Right atrium auricular region (tissue), 2 donors: ENCODE measurements at places on chromosomes 4 and X.
A peak's percentile ranks its signal among the peaks of the same experiment; 100 is the strongest.

GRCh38 chr4:38111717-38112116, 151.5 kb downstream of the PTTG2 start:
- no peaks in the 10 kb centered on the region for H3K4me1 ChIP-seq
- H3K36me3 ChIP-seq, result peaks cover 30% of the 10 kb centered on the region
- H3K4me3 ChIP-seq, result no peak overlapping the region

DNA sequence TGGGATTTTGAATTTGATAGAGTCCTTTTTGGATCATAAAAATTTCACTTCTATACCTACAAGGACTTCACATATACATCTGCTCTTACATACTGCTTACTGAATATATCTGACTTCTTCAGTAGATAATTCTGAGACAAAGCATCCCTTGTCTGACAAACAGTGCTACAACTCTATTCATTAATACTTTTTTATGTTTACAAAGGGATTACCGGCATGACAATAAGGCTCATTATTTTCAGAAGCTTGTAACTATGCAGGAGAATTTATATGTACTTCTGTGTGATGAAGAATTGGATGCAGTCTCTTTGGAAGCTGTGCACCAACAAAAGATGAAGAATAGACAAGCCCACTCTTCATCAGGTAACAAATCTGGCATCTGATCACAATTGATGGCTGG, 1070.3 kb downstream of the STIM2 start:
- DNase-seq, result no peak
- H3K4me1 ChIP-seq, result no peaks in the 10 kb centered on the region
- H3K4me3 ChIP-seq, result no peak overlapping the region
- H3K27ac ChIP-seq, result no peak overlapping the region

DNA sequence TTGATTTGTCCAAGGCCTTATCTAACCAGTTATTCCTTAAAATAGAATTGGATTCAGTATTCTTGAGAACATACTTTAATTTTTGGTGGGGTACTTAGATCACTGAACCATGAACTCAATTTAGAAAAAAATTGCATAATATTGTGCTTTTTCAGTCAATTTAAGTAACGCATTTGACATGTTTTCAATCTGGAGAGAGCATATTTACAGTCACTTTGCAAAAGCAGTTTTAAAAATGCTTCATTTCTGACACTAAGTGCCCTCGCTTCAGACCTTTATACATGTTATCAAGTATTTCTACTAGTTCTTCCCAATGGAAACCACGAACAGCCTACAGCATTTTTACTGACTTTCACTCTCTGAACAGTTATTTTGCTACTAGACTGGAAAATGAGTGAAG, 257.1 kb upstream of the NDST4 start:
- no peaks in the 10 kb centered on the region for H3K27me3 ChIP-seq
- no peaks in the 10 kb centered on the region for H3K4me1 ChIP-seq
- H3K36me3 ChIP-seq, result no peaks in the 10 kb centered on the region
- DNase-seq, result no peak
- H3K4me3 ChIP-seq, result no peak overlapping the region
- H3K27ac ChIP-seq, result no peak overlapping the region

DNA sequence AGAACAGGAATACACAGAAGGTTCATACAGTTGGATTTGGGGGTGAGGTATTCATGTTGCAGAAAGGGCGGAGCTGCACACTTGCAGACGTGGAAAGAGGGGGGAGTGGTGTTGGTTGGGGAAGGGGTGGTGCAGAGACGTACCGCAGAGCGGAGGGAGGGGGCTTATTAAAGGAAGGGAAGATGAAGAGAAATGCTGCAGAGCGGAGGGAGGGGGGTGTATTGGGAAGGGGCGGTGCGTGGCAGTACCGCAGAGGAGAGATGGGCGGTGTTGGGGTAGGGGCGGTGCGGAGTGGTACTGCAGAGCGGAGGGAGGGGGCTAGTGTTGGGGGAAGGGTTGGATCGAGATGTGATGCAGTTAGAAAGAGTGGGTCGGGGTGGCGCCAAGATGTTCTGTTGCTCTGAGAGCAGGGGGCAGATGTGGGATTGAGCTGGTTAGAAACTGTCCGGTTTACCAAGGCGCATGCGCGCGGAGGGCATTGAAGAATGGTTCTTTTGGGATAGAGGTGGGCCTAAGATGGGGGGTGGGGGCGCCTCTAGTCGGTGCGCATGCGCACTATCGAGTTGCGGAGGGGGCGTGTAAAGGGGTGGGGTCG, 900 bp downstream of the TRO start:
- no peak for DNase-seq
- no peak overlapping the region for H3K27ac ChIP-seq
- H3K4me3 ChIP-seq, result peak overlapping the region; percentile 50
- H3K4me1 ChIP-seq, result no peaks in the 10 kb centered on the region
- H3K27me3 ChIP-seq, result no peaks in the 10 kb centered on the region

DNA sequence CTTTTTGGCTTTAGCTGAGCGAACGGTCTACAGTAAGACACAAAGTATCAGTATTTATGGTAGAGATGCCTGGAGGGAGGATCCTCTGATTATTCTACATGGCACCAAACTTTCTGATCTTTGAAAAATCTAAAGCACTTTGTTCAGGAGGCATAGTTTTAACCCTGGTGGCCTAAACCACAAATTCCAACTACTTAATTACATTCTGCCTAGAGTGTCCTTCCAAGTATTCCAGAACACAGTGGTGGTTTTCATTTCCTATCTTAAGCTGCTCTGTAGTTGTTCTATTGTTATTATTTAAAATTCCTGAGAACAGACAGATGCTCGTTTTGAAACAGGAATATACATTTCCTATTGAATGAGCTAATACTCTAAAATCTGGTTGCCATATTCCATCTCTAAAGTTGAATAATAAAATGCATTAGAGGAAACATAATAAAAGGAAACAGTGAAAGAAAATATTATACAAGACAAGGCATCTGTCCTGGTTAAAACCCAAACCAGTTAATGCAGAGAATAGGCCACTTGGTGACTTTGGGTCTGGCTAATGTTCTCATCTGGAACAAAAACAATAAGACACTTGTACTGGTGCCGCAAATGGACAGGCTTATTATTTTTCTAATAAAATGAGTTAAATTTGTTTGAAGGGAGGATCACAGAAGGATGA, 657.4 kb downstream of the SPRY1 start:
- no peak overlapping the region for H3K4me3 ChIP-seq
- H3K27ac ChIP-seq, result no peak overlapping the region
- no peaks in the 10 kb centered on the region for H3K36me3 ChIP-seq

DNA sequence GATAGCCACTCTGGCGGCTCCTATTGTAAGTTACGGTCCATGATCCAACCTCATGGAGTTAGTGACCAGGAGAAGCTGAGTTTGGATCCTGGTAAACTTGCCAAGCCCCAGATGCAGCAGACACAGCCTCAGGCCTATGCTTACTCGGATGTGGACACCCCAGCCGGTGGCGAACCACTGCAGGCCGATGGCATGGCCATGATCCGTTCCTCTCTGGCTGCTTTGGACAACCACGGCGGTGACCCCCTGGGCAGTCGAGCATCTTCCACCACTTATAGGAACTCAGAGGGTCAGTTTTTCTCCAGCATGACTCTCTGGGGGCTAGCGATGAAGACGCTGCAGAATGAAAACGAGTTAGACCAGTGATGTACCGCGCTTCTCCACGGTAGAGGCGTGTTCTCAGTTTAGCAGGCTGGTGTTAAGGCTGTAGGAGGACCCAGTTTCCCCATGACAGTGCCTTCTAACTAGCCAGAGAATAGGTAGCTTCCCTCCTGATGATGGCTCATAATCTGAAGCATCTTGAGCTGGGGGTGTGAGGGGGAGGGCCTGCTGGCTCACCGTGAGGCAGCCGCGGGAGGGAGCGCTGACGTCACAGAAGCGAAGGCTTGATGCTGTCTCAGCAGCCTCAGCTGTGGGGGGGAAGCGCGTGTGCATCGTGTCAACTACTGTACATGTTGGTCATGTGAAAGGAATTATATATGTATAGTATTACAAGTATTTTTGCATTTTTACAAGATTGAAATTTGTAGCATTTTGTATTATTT, 31.1 kb downstream of the ZBTB49 start:
- H3K27me3 ChIP-seq, result no peaks in the 10 kb centered on the region
- peaks cover 40% of the 10 kb centered on the region for H3K36me3 ChIP-seq
- no peak for DNase-seq

DNA sequence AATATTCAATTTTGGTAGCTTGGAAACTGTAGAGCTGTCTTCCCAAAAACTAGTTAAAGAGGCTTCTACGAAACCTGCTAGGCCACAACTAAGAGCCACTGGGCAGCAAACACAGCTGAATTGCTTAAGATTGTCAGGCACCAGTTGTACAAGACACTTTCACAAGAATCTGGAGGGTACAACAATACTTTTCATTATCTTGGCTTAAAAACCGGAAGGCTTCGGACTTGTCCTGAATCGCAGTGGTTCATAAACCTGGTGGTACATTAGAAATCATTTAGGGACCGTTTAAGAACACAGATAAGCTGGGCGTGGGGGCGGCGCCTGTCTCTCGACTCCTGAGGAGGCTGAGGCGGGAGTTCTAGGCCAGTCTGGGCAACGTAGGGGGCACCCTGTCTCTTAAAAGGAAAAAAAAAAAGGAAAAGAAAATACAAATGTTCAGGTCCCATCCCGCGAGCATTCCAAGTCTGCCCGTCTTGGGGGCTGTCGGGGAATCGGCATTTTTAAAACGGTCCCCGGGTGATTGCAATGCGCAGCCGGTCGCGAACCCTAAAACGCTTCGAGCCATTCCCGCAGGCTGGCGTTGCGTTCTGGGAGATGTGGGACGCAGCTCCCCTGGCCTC, 763 bp downstream of the PYURF start:
- peak overlapping the region; percentile 69 for H3K4me3 ChIP-seq
- DNase-seq, result no peak
- peaks cover 26% of the 10 kb centered on the region for H3K4me1 ChIP-seq
- H3K27ac ChIP-seq, result peak overlapping the region; percentile 87
- H3K27me3 ChIP-seq, result no peaks in the 10 kb centered on the region

GRCh38 chr4:10095296-10095991, 21.2 kb downstream of the WDR1 start:
- H3K36me3 ChIP-seq, result peaks cover 89% of the 10 kb centered on the region
- no peak overlapping the region for H3K4me3 ChIP-seq
- DNase-seq, result no peak
- H3K27ac ChIP-seq, result peak overlapping the region; percentile 96

GRCh38 chrX:53305996-53306937, 24.9 kb upstream of the IQSEC2 start:
- no peaks in the 10 kb centered on the region for H3K4me1 ChIP-seq
- H3K36me3 ChIP-seq, result no peaks in the 10 kb centered on the region
- no peak overlapping the region for H3K27ac ChIP-seq
- no peak for DNase-seq
- H3K4me3 ChIP-seq, result no peak overlapping the region

DNA sequence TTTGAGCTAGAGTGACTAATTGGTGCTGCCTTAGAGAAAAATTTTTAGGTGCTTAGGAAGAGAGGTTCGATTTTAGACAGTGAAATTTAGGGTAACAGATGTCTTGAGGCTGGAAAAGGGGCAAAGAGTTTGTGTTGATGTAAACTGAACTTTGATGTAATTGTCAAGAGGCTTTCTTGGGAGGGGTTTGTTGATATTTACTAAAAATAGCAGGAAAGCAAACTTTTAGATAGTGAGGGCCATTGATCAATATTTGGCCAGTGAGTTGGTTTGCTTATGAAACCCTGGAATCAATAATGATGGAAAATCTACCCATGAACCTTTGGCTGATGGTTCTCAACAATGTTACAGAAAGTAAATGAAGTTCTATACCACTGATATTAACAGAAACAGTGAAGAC, 537.5 kb downstream of the KCNIP4 start:
- no peaks in the 10 kb centered on the region for H3K27me3 ChIP-seq
- H3K4me1 ChIP-seq, result no peaks in the 10 kb centered on the region
- no peak for DNase-seq

- no peak for DNase-seq
- H3K4me1 ChIP-seq, result no peaks in the 10 kb centered on the region
- H3K4me3 ChIP-seq, result no peak overlapping the region
- no peak overlapping the region for H3K27ac ChIP-seq
- no peaks in the 10 kb centered on the region for H3K36me3 ChIP-seq
- H3K27me3 ChIP-seq, result no peaks in the 10 kb centered on the region
These were observed 19.9 kb upstream of the CYBB start for GRCh38 chrX:37759878-37760418.

DNA sequence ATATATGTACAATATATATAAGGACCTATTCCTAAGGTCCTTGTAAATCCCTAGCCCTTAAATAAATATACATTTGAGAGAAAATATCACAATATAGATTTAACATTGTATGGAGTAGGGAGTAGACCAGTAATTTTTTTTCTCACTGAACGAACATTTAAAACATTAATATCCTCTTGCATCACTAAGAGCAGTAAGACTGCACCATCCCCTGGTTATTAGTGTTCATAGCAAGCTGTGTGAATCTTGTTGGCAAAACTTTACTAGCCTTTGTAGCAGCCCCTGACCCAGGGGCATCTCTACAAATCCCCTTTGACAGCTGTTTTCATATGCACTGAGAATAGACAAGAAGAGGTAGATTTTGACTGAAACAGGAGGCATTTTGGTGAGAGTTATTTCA, 146.5 kb downstream of the IL1RAPL2 start:
- H3K36me3 ChIP-seq, result no peaks in the 10 kb centered on the region
- H3K27ac ChIP-seq, result no peak overlapping the region
- DNase-seq, result no peak
- no peaks in the 10 kb centered on the region for H3K4me1 ChIP-seq
- no peak overlapping the region for H3K4me3 ChIP-seq

- no peaks in the 10 kb centered on the region for H3K4me1 ChIP-seq
- H3K27me3 ChIP-seq, result no peaks in the 10 kb centered on the region
- no peak overlapping the region for H3K4me3 ChIP-seq
- no peak overlapping the region for H3K27ac ChIP-seq
- no peaks in the 10 kb centered on the region for H3K36me3 ChIP-seq
These were observed 15.4 kb upstream of the KLHL2 start for GRCh38 chr4:165191814-165192499.

DNA sequence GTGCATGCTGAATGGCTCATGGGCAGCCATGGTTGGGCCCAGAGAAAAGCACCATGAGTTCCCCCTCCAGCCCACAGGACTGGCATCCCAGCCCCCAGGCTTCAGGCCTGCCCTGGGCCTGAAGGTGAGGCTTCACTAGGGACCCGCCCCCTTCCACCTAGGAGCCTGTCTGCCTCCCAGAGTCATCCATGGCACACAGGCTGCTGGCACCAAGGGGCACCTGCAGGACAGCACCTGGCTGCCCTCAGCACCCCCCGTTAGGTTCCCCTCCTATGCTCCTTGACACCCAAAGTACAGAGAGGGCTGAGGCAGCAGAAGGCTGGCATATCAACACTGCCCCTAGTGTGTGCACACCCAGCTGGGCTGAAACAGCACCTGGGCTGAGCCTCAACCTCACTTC, 566.7 kb upstream of the PCDH7 start:
- no peaks in the 10 kb centered on the region for H3K36me3 ChIP-seq
- no peak overlapping the region for H3K4me3 ChIP-seq
- DNase-seq, result no peak
- H3K27ac ChIP-seq, result no peak overlapping the region

DNA sequence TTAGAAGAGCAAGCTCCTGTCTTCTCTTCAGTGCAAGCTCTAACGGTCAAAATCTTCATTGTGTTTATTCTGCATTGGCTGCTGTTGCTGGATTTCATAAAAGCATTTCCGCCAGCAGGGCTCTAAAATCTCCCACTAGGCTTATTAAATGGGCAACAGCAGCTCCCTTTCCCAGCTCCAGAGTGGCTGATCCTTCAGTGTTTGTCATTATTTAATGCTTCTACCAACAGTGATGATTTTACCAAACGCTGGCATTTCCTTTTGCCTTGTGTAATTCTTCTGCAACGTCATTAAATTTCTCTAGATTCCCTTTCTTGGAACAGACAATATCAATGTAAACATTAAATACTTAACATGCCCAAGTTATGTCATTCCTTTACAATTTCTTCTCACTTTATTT, 20.1 kb downstream of the SLC7A11 start:
- no peaks in the 10 kb centered on the region for H3K36me3 ChIP-seq
- H3K4me1 ChIP-seq, result no peaks in the 10 kb centered on the region
- peak overlapping the region; percentile 48 for H3K27ac ChIP-seq
- DNase-seq, result no peak
- no peak overlapping the region for H3K4me3 ChIP-seq
